ENCODE measurements at places on chromosomes 1 and 21.
A peak's percentile ranks its signal among the peaks of the same experiment; 100 is the strongest.

DNA sequence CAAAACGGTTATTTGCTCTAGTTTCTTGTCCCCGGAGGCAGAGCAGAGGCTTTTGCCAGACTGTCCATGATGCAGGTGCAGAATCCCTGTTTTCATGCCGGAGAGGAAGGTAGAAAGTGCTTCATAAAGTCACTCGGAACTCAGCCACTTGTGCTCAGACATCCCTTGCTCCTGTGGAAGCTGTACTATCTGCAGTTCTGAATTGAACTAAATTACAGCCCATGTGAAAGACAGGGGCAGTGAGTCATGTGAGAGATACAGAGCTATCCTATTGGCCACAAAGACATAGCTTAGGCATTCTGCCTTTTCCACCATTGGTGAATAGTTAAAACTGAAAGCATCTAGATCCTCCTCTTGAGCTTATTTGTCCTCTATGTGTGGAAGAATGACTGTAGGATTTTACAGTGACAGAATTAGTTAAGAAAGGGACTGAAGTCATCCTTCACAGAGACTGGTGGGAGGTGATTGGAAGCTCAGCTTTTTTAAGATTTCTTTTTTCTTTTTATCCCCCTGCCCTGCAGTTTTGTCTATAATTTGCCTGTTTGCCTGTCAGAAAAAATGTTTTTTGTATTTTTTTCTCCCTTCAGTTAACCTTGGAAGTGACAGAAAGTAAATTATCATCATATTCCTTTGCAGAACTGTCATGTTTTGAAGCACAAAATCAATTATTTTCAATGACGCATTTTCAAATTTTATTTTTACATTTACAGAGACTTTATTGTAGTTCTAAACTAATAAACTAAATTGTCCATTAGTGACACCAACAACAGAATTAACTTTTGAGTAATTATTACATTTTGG lies 298.6 kb downstream of the PTPRC start:
- DNase-seq, result peak; percentile 75

- no peak for DNase-seq
Observed at GRCh38 chr1:209561532-209561931, 22.0 kb upstream of the CAMK1G start.

- DNase-seq, result no peak
Observed at GRCh38 chr1:21175324-21175669, 1.4 kb downstream of the EIF4G3 start.

DNA sequence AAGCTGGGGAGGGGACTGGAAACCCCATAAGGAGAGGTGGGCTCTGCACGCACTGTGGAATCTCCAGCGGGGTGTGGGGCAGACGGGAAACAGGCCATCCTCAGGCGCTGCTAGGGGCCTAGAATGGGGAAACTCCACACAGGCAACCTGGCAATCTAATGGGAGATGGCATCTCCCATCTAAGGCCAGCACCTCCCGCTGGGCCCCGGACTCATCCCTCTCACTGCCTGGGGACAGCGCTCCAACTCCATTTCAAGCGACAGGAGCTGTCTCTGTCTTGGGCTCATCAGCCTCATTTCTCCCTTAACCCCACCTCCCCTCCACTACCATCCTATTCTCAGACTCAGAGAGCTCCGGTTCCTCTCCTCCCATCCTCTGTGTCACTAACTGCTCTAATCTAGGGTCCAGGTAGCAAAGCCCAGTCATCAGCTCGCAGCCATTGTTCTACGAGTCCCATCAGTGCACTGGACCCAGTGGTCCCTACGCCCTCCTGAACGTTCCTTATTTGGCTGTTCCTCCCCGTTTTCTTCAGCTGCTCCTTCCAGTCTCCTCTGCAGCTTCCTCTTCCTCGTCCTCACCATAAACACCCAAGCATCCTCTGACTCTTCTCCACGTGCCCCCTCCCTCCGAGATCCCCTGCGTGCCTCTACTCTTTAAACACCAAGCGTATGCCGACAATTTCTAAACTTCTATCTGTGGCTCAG lies 93.4 kb upstream of the CASZ1 start:
- peak; percentile 48 for DNase-seq

- DNase-seq, result peak; percentile 86
Observed at GRCh38 chr1:230109895-230110667, 43.0 kb downstream of the GALNT2 start.

- DNase-seq, result peak; percentile 64
Observed at GRCh38 chr1:116334015-116334547, 39.0 kb upstream of the ATP1A1 start.

GRCh38 chr1:223393275-223394214 lies at the start of gene CCDC185:
Gene CCDC185, plus strand, starts transcription at chr1:223393415. Its CDS starts 61 bp downstream, at chr1:223393476.
- no peak for DNase-seq

DNA sequence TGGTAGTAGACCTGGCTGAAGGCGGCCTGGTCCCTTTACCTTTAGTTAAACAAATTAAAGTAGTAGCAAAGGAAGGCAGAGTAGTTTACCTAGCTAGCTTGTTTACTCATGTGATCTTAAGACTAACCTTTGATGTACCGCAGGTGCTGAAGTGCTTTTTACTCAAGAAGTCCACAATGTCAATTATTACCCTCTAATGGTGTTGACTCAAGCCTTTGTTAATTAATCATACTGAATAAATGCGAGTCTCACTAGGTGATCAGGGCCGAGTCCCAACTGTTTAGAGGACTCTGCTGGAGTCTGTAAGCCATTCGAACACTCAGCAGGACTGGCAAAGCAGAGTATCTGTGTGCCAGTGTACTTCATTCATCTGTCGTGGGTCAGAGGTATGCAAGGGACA lies 381.1 kb upstream of the NCAM2 start:
- no peak for DNase-seq

Measured in islet precursor cell (in vitro differentiated cells).